ENCODE measurements at places on chromosomes 1 and 21.

- no peak for DNase-seq
Observed at GRCh38 chr21:37338671-37339551, 27.7 kb upstream of the DYRK1A start.

GRCh38 chr21:36627242-36627641 is 71.7 kb upstream of the SIM2 start:
- DNase-seq = no peak

DNA sequence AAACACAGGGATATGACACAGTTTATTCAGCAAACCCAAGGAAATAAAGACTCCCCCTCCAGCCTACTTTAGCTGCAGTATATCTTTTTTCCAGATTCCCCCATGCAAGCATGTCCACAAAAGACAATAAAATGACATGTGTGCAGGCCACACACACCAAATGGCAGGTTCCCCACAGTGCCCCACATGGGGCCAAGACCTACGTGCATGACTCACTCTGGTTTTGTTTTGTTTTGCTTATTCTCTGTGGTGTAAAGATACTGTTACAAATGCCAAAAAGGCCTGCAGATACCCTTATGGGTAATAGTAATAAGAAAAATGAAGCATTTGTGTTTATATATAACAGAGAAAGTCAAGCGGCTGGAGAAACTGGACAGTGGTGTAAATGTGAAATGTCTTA is 71.6 kb downstream of the RD3 start:
- no peak for DNase-seq

- no peak for DNase-seq
Observed at GRCh38 chr1:151547119-151547899, 7.2 kb downstream of the TUFT1 start.

Data from NCI-H1436 (cell line).